Activated CD4-positive, alpha-beta T cell treated with anti-CD3 and anti-CD28 coated beads for 4 hours (primary cell): ENCODE measurements at places on chromosomes 13 and 19.
A peak's percentile ranks its signal among the peaks of the same experiment; 100 is the strongest.

GRCh38 chr13:34914416-34914815, 27.7 kb upstream of the NBEA start:
- DNase-seq = no peak

- no peak for DNase-seq
These were observed 36.7 kb downstream of the LNX2 start for GRCh38 chr13:27583645-27584044.

DNA sequence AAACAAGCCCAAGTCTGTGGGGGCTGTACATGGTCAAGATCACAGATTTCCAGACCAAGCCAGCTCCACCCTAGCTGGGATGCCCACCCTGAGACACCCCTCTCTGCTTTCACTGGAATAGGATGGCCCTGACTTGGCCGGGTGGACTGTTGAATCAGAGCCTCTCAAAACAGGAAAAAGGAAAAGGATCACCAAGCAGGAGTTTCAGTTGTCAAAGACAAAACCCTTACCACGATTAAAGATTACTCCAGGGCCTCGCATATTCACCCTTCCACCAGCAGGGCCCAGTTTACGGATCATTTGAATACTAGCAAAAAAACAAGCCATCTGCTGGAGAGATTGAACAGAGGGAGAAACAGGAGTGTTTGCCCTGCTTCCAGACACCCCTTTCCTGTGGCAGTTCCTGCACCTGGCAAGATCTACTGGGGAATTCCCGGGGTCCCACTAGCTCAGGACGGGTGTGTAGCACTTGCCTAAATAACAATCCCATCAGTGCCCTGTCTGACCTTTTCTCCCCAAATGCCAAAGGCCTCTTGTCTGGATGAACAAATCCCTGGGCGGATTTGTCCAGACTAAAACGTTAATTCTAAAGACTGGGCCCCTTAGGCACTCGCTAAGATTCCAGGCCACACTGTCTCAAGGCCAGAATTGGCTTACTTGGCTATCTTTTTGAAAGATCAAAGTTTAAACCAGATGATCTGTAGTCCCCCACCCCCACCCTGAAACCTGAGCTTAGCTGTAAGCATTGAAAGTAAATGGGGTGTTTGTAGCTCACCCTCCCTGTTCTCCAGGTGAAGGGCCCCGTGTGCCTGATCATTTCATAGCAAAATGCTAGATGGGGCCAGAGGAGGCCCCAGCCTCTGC, 38.4 kb downstream of the ACTN4 start:
- DNase-seq = no peak

GRCh38 chr19:51458899-51459505, 748 bp upstream of the SIGLEC8 start:
- no peak for DNase-seq

GRCh38 chr19:3963458-3964255, 7.2 kb downstream of the DAPK3 start:
- DNase-seq = no peak

DNA sequence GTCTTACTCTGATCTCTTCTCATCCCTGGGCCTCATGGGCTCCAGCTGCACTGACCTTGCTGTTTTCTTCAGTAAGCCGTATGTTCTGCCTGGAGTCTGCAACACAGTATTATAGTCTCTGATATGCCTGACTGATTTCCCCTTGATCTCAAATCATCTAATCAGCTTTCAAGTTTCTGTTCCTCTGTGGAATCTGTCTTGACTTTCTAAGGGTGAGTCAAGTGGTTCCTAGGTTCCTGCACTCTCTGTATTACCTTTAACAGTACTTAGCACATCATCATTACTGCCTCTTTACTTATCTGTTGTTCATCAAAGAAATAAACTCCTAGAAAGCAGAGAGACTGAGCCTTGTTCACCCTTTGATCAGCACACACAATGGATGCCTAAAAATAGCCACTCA, 350.7 kb downstream of the LMO7 start:
- DNase-seq = no peak

DNA sequence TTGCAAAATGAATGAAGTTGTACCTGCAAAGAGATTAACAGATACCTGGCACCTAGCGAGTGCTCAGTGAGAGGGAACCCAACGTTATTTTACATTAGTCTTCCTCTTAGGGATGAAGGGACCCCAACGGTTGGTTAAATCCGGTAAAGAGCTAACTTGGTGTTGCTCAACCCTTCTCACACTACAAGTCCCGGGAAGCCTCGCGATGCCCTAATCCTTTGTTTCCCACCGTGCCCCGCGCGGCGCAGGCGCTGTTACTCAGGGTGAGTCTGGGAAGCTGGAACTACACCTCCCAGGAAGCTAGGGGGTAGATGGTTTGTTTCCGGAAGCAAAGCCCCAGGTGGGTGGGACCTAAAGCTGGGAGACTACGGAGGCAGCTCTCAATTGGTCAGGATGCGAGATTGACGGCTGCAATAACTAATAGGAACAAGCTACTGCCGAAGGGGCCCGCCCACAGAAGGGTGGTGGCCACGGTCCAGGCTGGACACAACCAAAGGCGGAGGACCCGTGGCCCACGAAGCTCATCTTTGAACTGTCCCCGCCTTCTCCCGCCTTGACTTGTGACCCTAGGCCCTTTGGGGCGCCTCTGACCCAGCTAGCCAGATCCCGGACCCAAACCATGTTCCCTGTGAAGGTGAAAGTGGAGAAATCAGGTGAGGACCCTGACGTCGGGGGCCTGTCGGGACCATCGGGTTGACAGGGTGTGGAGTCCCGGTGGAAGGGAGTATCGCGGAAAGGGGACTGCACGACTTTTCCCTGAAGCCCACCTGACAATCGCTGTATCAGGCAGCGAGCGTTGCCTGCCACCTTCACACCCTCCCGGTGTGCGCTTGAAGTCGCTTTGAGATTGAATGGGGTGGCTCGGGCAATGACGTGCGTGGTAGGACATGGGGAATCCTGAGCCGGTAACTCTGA, at the start of gene LIN37:
LIN37 (plus strand) TSS at position 471 of the 915 bp plus-strand sequence; CDS start at position 620, 149 bp downstream.
- DNase-seq = peak; percentile 98

DNA sequence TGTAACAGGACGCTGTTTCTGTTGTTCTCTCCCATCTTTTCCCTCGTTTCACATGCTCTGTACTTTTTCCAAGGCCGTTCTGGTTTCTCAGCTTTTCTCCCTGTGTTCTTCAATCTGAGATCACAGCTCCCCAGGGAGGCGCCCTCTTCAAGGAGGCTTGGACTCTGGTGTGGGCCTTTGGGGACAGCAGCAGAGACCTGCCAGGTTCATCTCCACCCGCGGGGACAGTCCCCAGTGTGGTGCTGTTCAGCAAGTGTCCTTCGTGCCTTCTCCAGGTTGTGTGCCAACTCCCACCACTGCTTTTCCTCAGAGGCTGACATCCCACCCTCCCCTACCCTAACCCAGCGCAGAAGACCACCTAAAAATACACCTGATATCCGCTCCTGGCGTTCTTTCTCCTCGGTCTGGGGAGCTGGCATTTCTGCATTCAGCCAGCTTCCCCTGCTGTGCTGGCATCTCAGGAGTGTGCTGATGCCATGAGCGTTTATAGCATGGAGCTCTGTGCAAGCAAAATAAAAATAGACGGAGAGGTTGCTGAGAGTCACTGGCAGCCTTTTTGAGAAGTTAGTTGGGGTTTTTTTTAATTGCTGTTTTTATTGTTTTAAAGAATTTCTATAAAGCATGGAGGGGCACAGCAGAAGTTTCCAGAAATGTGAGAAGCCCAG, 149.4 kb downstream of the STK24 start:
- DNase-seq = no peak

DNA sequence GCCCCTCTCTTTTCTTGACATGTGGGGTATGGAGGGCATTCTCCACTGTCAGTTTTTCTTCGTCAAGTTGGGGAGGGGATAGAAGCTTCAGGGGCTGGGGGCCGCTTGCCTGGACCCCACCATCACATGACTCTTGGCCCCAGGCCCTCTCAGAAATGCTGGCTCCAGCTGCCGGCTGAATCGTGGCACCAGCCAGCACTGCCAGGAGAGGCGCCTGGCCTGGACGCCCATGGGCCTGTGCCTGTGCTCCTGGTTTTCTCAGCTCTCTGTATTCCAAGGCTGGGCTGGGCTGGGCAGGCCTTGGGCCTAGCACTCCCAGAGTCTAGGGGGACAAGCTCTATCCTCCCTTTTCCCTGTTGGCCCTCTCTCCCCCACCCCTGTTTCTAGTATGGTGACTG, 38.6 kb downstream of the LYL1 start:
- no peak for DNase-seq

GRCh38 chr19:35267818-35268535, 785 bp upstream of the USF2 start:
- DNase-seq = peak; percentile 63

DNA sequence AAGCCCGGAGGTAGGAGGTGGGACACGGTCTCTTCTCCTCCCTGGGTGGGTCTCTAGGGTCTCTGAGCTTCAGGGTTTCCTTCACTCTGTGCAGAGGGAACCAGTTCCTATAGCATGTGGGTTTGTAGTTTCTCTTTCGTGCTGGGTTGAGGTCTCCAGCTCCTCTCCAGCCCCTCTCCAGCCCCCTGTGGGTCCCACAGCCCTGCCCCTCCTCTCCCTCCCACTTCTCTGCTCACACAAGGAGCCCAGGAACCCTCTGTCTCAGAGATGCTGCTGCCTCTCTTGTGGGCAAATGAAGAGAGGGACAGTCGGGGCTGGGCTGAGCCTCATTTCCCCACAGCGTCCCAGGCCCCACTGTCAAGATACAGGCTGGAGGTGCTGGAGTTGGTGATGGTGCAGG, 1.4 kb downstream of the SIGLEC7 start:
- no peak for DNase-seq

- DNase-seq = no peak
These were observed 256.0 kb upstream of the IRS2 start for GRCh38 chr13:110042253-110042950.

DNA sequence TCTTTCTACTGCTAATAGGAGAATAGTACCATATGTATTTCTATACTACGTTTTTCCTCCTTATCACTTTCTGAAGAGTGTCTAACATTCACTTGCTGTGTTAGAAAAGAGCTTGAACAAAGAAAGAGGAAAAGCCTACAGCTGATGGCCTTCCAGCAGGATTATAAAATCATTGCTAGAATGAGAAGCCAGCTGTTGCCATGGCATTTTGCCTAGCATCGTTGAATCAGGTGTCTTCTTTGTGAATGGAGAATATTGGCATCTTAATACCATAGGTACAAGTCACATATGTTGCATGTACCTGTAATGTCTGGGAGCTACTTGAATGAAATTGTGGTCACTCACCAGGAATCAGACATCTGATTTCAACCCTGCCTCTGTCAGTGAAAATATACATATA, 1174.9 kb downstream of the PCDH17 start:
- DNase-seq = no peak

GRCh38 chr13:46654951-46655350, 102.0 kb downstream of the LRCH1 start:
- no peak for DNase-seq

DNA sequence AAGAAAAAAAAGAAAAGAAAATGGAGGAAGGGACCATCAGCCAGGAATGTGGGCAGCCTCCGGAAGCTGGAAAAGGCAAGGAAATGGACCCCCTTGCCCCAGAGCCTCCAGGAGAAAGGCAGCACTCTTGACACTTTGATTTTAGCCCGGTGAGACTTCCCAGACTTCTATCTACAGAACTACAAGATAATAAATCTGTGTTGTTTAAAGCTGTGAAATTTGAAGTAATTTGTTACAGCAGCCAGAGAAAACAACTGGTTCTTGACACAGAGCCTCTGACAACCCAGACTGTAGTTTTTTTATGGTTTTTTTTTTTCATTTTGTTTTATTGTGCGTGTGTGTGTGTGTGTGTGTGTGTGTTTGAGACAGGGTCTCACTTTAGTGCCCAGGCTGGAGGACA, 7.6 kb downstream of the CTU1 start:
- no peak for DNase-seq

GRCh38 chr19:21626924-21627697, 121.7 kb downstream of the ZNF429 start:
- DNase-seq = no peak

GRCh38 chr13:36413161-36413560, 19.1 kb upstream of the CCNA1 start:
- no peak for DNase-seq

DNA sequence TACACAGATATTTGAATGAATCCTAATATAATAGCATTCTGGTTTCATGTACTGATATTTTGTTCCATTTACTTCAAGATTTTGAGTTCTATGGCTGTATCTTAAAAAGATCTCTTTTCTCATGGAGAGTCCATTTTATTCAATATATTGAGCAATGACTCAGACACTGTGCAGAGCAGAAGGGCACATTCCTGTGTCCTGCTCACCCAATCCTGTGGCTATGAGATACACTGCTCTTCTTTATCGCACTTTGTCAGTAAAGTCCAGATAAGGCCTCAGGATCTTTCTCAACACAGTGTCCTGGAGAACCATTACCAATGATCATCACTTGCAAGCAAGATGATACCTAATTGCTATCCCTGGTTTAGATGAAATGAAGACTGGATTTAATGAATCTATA, 155.0 kb downstream of the CYSLTR2 start:
- DNase-seq = no peak

DNA sequence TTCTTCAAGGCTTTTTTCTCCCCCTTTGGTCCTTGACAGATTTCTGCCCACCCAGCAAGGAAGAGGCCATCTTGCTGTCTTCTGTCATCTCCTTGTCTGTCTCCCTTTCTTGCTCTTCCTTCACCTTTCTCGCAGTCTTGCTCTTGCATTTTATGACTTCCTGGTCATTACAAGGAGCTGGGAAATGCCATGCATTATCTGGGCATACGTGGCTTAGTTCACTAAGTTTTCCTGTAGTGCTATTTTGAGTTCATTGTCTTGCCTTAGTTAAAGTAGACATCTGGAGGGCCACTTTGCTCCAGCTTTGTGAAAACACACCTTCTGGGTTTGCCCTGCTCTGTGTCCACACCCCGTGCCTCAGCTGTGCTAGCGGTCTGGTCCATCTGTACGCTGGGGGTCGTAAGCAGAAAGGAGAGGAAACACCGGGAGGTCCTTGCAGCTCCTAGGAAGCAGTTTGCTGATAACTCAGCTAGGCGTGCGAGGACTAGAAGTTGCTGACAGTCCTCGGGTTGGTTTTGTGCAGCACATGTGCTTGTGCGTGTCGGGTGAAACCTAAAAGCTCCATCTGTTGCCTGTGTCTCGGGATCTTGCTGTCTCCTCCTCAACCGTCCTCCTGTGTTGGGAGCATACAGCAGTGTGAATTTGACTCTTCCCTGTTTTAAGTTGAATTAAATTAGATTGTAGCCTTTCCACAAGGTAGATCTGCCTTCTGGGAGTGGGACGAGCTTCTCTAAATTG, 59.4 kb downstream of the ARHGEF7 start:
- DNase-seq = no peak

- DNase-seq = no peak
These were observed 179.1 kb downstream of the RBM26 start for GRCh38 chr13:79226938-79227337.

DNA sequence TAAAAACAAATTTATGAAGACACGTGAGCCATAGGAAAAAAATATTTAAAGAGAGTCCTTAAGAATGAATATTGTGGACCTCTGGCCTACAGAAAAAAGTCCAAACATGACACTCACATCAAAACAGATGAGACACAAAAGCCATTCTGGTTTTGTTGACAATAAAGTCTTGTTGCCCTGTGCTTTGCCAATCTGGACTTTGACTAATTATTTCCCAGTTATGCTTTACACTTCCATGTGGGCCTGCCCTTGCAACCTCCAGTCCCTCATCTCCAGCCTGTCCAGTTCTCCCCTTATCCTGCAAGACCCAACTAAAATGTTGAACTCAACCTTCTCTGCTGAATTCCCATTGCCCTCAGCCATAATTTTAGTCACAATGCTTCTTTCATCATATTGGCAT, 184.5 kb upstream of the SERP2 start:
- no peak for DNase-seq

GRCh38 chr13:41678848-41679247, 221.5 kb downstream of the RGCC start:
- DNase-seq = no peak
